ENCODE measurements at places on chromosomes 3 and 15.

- H3K36me3 ChIP-seq = no peaks in the 10 kb centered on the region
- H3K27me3 ChIP-seq = peaks cover 7% of the 10 kb centered on the region
- H3K27ac ChIP-seq = no peak overlapping the region
- DNase-seq = no peak
Measured at GRCh38 chr15:98878862-98879261, 128.7 kb downstream of the PGPEP1L start.

DNA sequence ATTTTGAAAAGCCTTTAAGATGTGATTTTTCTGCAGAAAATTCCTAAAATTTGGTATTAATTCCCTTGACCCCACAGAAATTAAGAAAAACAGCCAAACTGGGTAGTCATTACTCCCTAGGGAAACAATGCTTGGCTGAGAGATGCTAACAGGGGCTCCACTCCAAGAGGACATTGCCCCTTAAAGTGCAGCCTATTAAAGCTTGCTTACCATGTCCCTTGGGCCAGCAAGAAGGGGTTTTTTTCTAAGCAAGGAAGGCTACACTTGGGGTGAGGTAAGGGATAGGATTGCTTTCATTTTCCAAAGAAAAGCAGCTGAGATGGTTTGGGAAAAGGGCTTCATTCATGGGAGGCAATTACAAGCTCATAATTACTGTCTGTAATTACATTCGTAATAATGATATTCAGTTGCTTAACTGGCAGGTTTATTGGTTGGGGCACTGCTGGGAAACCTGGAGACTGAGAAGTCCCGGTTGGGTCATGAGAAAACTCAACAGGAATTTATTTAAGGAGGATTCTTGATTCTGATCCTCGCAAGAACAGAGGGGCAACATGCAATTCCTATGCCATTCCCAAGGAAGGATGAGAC lies 247.5 kb downstream of the NR1D2 start:
- no peaks in the 10 kb centered on the region for H3K36me3 ChIP-seq
- no peak for DNase-seq
- H3K27ac ChIP-seq = no peak overlapping the region
- no peak overlapping the region for H3K4me3 ChIP-seq

DNA sequence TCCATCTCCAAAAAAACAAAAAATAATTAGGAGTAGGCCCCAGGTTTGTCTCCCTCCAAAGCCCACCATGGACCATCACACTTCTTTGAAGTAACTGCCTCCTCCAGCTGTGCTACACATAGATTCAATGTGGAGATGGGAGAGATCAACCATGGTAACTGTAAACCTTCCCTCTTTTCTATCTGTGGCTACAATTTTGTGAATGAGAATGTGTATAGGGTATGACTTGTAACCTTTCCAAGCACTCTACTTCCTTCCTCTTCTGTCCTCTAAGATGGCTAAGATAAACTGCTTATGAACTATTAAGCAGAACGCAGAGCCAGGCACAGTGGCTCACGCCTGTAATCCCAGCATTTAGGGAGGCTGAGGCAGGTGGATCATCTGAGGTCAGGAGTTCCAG lies 55.5 kb upstream of the ATP11B start:
- no peaks in the 10 kb centered on the region for H3K4me1 ChIP-seq
- no peaks in the 10 kb centered on the region for H3K36me3 ChIP-seq
- no peak for DNase-seq
- H3K4me3 ChIP-seq = no peak overlapping the region

DNA sequence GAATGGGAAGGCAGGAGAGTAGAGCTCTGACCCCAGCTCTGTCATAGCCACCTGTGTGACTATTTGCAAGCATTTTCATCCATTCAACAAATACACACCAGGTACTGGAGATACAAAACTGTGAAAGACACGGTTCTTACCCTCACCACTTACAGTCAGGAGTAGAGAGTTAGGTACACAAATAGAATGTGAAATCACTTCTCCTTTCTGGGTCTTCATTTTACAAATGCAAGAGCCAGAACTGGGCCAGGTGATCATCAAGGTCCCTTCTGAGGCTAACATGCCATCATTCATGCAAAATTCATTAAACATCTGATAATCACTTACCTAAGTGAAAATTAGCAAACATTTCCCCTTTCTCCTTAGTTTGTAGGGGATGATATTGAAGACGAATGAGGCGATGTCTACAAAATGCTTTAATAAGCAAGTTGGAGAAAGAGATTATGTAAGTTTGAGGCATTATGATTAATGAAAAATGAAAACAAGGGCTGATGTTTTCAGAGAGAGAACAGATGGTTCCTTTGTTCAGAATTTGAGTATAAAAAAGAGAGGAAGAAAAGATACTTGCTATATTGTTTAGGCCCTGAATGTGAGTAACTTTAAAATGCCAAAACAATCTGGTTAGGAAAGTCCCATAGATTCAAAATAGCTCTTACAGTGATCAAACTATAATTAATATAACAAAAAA lies 88.6 kb downstream of the LPP start:
- DNase-seq = peak; percentile 78
- no peaks in the 10 kb centered on the region for H3K36me3 ChIP-seq
- H3K27ac ChIP-seq = peak overlapping the region; percentile 97
- H3K4me1 ChIP-seq = peaks cover 83% of the 10 kb centered on the region
- no peaks in the 10 kb centered on the region for H3K27me3 ChIP-seq
- H3K4me3 ChIP-seq = peak overlapping the region; percentile 74

GRCh38 chr3:46955801-46956259 lies 20.7 kb downstream of the CCDC12 start:
- peaks cover 84% of the 10 kb centered on the region for H3K4me1 ChIP-seq
- no peak for DNase-seq
- H3K27me3 ChIP-seq = no peaks in the 10 kb centered on the region
- no peaks in the 10 kb centered on the region for H3K36me3 ChIP-seq

GRCh38 chr3:138042043-138042442 lies 32.1 kb downstream of the CLDN18 start:
- H3K36me3 ChIP-seq = no peaks in the 10 kb centered on the region
- DNase-seq = no peak
- peaks cover 43% of the 10 kb centered on the region for H3K27me3 ChIP-seq
- no peaks in the 10 kb centered on the region for H3K4me1 ChIP-seq

DNA sequence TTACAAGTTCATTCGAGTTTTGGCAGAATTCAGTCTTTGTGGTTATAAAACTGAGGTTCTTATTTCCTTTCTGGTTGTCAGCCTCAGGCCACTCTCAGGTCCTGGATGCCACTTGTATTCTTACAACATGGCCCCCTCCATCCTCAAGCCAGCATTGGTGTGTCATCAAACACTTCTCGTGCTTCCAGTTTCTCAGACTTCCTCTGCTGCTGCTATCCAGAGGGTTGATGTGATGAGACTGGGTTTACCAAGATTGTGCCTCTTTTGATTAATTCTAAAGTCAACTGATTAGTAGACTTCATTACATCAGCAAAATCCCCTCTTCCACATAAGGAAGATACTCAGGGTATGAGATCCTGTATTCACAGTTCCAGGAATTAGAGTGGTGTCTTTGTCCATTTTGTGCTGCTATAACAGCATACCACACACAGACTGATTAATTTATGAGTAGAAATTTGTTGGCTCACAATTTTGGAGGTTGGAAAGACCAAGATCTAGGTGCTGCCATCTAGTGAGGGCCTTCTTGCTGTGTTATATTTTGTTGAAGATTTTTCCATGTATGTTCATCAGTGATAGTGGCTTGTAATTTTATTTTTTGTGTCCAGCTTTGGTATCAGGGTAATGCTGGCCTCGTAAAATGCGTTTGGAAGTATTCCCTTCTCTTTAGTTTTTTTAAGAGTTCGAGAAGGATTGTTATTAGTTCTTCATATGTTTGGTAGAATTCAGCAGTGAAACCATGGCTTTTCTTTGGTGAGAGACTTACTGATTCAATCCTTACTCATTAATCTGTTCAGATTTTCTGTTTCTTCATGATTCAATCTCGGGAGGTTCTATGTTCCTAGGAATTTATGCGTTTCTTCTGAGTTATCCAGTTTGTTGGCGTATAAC lies 11.1 kb downstream of the LRCH3 start:
- H3K27ac ChIP-seq = peak overlapping the region; percentile 61
- H3K27me3 ChIP-seq = no peaks in the 10 kb centered on the region
- H3K4me3 ChIP-seq = no peak overlapping the region

GRCh38 chr15:78052545-78052944 lies 25.0 kb downstream of the TBC1D2B start:
- H3K36me3 ChIP-seq = no peaks in the 10 kb centered on the region
- DNase-seq = no peak
- peaks cover 67% of the 10 kb centered on the region for H3K4me1 ChIP-seq
- H3K27me3 ChIP-seq = no peaks in the 10 kb centered on the region

GRCh38 chr3:172329070-172329469 lies 119.2 kb downstream of the GHSR start:
- no peaks in the 10 kb centered on the region for H3K27me3 ChIP-seq
- DNase-seq = no peak
- H3K4me3 ChIP-seq = no peak overlapping the region
- no peaks in the 10 kb centered on the region for H3K4me1 ChIP-seq

- no peaks in the 10 kb centered on the region for H3K27me3 ChIP-seq
- H3K4me1 ChIP-seq = peaks cover 69% of the 10 kb centered on the region
Measured at GRCh38 chr3:9400616-9401015, 3.2 kb downstream of the SETD5 start.

- no peak for DNase-seq
- peaks cover 67% of the 10 kb centered on the region for H3K4me1 ChIP-seq
- no peaks in the 10 kb centered on the region for H3K27me3 ChIP-seq
- no peak overlapping the region for H3K27ac ChIP-seq
- H3K4me3 ChIP-seq = no peak overlapping the region
- peaks cover 12% of the 10 kb centered on the region for H3K36me3 ChIP-seq
Measured at GRCh38 chr15:66413579-66413978, 26.9 kb downstream of the MAP2K1 start.

DNA sequence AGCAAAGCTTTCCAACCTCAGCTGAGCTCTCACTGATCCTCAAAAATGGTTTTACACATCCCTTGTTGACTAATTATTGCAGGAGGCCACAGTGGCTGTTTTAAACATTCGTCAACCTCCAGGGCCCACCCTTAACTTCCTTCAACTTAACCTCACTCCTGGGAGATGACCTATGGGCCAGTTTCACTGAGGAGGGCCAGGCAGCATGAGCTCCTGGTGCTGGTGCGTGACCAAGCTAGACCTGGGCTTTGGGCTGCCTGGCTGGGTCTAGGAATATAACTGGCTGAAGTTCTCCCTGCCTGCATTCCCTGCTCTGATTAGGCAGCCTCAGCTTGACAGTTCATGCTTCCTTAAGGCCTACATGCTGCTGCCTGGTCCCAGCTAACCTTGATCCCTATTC lies 273.7 kb upstream of the ATP11B start:
- no peak overlapping the region for H3K4me3 ChIP-seq
- H3K27ac ChIP-seq = no peak overlapping the region
- H3K4me1 ChIP-seq = no peaks in the 10 kb centered on the region
- H3K27me3 ChIP-seq = no peaks in the 10 kb centered on the region
- no peak for DNase-seq
- H3K36me3 ChIP-seq = no peaks in the 10 kb centered on the region

DNA sequence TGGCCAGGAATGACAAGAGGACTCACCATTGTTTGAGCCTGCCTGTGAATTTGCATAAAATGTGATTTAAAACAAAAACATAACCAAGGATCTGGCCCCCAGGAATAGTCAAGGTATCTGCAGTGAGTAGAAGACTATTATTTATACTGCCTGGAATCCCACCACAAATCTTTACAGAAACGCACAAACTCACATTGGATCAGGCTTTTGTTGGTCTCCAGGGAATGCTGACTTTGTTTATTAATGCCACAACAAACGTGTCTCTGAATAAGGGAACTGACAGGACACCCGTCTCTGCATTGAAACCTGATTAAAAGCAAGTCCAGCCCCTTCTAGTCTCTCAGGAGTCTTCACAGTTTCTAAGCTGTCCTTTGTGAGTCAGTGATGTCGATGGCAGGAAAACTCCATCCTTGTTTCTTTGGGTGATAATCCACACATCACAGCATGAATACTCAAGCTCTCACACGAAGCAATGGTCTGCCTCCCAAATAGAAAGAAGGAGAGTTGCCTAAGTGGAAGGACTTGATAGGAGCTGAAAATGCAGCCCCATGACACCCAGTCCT lies 37.7 kb downstream of the CLDN18 start:
- no peak overlapping the region for H3K4me3 ChIP-seq
- H3K36me3 ChIP-seq = no peaks in the 10 kb centered on the region
- no peaks in the 10 kb centered on the region for H3K4me1 ChIP-seq
- H3K27me3 ChIP-seq = peaks cover 22% of the 10 kb centered on the region
- no peak overlapping the region for H3K27ac ChIP-seq
- DNase-seq = no peak

DNA sequence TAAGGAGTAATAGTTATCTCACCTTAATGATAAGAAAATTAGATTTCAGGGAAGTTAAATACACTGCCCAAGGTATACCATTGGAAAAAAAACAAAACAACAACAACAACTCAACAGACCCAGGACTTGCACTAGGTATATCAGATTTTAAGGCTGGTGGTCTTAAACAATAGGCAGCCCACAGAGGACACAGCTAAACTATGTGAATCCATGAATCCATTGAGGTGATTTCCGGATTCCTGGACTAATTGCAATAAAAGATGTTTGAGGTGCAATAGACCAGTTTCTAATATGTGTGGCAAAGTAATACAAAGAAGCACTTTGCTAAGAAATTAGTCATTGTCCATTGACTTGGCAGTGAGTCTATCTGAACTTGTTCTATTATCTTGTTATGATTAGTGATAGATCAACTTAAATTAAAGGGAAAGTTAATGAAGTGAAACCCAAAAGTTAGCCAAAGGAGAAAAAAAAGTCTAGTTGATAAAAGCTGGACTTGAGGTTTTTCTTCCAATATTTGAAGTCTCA lies 60.9 kb upstream of the MAGI1 start:
- H3K4me1 ChIP-seq = no peaks in the 10 kb centered on the region
- H3K36me3 ChIP-seq = no peaks in the 10 kb centered on the region
- no peaks in the 10 kb centered on the region for H3K27me3 ChIP-seq
- DNase-seq = no peak

DNA sequence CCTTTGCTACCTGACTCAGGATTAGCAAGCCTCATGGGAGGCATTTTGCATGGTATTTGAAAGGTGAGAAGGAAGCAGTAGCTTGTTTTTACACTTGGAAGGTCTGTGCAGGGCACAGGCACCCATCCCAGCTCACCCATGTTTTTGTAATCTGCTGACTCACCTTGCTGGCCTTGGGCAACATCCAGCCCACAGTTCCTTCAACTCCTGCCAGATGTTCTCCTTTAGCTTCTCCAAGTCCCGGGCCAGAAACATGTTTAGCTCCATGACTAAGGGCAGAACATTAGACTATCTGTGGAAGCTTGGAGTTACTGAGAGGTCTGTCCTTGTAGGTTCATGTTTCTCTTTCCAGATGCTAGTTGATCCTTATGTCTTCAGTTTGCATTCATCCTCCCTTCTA lies 12.4 kb upstream of the ZNF770 start:
- DNase-seq = no peak
- no peak overlapping the region for H3K4me3 ChIP-seq
- no peaks in the 10 kb centered on the region for H3K4me1 ChIP-seq
- no peak overlapping the region for H3K27ac ChIP-seq
- H3K27me3 ChIP-seq = peaks cover 8% of the 10 kb centered on the region

DNA sequence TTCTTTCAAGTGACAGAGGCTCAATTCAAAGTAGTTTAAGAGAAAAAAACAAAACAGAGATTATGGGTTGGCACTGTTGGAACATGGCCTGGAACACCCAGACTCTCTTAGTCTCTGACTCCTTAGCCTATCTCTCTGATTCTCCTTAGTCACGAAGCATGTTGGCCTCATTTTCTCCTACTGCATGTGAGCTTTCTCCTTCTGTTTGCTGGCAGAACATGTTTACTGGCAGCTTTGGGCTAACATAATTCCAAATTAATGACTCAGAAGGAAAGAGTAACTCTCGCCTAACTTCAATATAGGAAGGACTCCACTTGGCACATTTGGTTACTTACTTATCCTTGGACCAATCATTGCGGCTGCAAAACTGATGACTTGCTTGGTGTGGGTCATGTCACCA lies 21.7 kb upstream of the CCDC39 start:
- H3K27me3 ChIP-seq = peaks cover 20% of the 10 kb centered on the region
- no peak overlapping the region for H3K4me3 ChIP-seq
- H3K4me1 ChIP-seq = no peaks in the 10 kb centered on the region

Data from naive B cell (primary cell).